Fibroblast of the aortic adventitia (primary cell): ENCODE measurements at places on chromosomes 11 and 22. TPM values are rescaled to one million over a fixed set of nuclear protein-coding genes. Genes with fewer than 3 reads are reported as not detected.

HBG1 gene
- total RNA-seq = not detected in 2 replicates

ANO1 gene
- total RNA-seq = 0.36 TPM in 1 of 2 replicates, not detected in the other

SBF2 gene
- 47.1 and 65.3 TPM in 2 replicates for total RNA-seq

IRAG1 gene
- 17.6 and 32.0 TPM in 2 replicates for total RNA-seq

TRIM6 gene
- 4.7 and 5.3 TPM in 2 replicates for total RNA-seq

MRGPRE gene
- total RNA-seq = not detected in 2 replicates

TRIM49 gene
- total RNA-seq = not detected in 2 replicates

CYTH4 gene
- 0.25 and 0.72 TPM in 2 replicates for total RNA-seq
